ENCODE measurements at places on chromosomes 3 and 15.

- DNase-seq = no peak
These were observed 4.8 kb upstream of the PHGR1 start for GRCh38 chr15:40345867-40346578.

GRCh38 chr3:142065344-142065743, 84.0 kb downstream of the TFDP2 start:
- no peak for DNase-seq

DNA sequence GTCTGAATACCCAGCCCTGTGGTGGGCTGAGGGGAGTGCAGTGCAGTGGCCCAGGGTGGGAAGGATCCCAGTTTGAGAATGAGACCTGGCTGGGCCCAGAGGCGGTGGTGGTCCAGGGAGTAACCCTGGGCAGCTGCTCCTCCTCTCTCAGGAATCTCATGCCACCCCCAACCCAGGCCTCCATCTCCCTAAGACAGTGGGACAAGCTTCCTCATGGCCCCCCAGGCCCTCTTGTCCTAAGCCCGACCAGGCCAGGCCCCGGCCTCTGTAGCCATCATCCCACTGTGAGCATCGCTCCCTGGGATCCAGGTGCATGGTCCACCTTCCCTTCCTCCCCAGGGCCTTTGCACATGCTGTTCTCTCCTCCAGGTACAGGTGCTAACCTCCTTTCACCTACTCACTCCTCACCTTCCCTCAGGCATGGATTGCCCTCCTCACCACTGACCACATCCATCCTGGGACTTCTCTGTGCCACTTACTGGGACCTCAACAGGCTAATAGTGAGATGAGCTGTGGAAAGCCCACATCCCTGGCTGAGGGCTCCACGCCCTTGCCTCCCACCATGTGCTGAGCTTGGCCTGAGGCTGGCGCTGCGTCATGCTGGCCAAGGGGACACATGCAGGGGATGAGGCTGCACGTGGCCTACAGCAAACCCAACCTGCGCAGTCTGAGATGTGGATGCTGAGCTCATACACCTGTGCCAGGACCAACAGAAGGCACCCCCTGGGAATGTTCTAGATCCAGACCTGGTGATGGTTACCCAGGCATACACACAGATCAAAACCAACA, 9.9 kb downstream of the CHDH start:
- no peak for DNase-seq

- no peak for DNase-seq
These were observed 1.5 kb downstream of the VWA5B2 start for GRCh38 chr3:184230603-184231528.

DNA sequence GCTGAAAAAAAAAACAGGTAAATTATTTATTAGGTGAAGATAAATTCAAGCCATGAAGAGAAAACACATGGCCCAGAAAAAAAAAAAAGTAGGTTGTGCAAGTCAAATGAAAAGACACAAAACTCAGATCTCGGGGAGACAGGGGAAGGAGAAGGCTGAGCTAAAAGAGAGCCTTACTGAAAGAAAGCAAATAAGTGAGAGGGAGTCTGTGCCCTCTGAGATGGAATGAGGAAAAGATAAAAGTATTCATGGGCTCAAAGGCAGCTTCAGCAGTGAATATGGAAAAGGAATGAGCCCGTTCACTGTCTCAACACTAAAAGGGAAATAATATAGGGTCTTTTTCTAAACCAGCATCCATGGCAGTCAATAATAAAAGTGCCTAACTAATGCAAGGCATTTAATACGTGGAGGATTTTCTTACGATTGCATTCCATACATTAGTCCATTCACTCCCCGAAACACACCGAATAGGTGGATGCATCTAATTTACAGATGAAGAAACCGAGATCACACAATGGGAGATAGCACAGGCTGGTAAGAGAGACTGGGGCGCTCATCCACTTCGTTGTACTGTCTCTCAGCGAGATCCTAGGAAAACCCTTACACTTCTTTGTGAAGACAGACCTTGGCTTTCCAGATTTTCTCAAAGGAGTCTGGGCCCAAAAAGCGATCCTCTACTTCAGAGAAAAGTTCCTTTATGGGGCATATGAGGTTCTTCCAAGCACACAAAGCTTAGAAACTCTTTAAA, 1.1 kb downstream of the TFDP2 start:
- no peak for DNase-seq

- DNase-seq = no peak
These were observed 34.8 kb downstream of the IL12A start for GRCh38 chr3:160023476-160023875.
